H1 (cell line): ENCODE measurements at places on chromosomes 12 and 14. TPM values are rescaled to one million over a fixed set of nuclear protein-coding genes. Genes with fewer than 3 reads are reported as not detected.

The IRAK3 gene
- 1.8 and 2.2 TPM in 2 replicates for total RNA-seq

The GON7 gene
- 8.8 and 9.9 TPM in 2 replicates for total RNA-seq

The SIX1 gene
- 0.46 and 0.69 TPM in 2 replicates for total RNA-seq

The PROX2 gene
- not detected in 2 replicates for total RNA-seq

The CDC42BPB gene
- total RNA-seq = 87.9 and 88.2 TPM in 2 replicates

The HSPB8 gene
- 11.7 TPM in 2 replicates for total RNA-seq

The KERA gene
- total RNA-seq = not detected in 2 replicates

The ACTN1 gene
- total RNA-seq = 253 and 262 TPM in 2 replicates

The DIO2 gene
- 0.23 and 0.65 TPM in 2 replicates for total RNA-seq

The NRXN3 gene
- total RNA-seq = 3.0 and 4.1 TPM in 2 replicates

DNA sequence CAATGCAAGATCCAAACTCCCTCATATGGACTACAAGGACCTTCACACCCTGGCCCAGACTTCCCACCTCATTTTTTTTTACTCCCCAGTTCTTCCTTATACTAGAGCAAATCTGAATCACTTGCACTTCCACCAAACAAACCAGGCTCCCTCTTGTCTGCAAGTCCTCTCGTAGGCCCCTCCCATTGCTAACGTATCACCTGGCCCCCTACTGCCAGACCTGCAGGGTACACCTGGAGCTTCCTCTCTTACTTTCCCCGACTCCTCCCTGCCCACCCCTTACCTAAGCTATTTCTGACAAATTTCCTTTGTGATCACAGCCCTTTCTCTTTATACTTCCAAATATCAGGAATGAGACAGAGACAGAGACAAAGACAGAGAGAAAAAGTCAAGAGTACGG, 463.9 kb downstream of the GALC start:
- H3K4me1 ChIP-seq = no peaks in the 10 kb centered on the region
- no peaks in the 10 kb centered on the region for H3K27me3 ChIP-seq
- DNase-seq = no peak

DNA sequence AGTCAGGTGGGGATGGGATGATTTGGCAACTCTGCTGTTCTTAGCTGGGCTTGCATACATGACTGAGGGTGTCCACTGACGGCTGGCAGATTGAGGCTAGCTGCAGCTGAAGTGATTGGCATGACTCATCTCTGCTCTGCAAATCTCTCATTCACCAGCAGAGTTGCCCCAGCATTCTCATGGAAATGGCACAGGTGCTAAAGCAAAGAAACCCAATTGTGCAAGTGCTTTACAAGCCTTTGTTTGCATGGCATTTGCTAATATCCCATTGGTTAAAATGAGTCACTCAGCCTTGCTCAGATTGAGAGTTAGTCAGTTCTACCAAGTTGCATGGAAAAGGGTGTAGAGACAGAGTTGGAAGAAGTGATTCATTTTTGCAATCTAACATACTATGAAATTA, 389.7 kb upstream of the FAR2 start:
- H3K27me3 ChIP-seq = no peaks in the 10 kb centered on the region
- 0 out of 2 replicates have a peak, but pooled peaks cover 2% of the 10 kb centered on the region for H3K4me1 ChIP-seq
- H3K36me3 ChIP-seq = no peaks in the 10 kb centered on the region
- H3K27ac ChIP-seq = peak overlapping the region; percentile 3; the same call in 1 of the 2 replicates
- peak; percentile 78 for DNase-seq

GRCh38 chr14:70188322-70188658, 461 bp downstream of the SLC8A3 start:
- peak overlapping the region; percentile 64 for H3K4me3 ChIP-seq
- H3K27ac ChIP-seq = no peak overlapping the region
- DNase-seq = no peak
- H3K4me1 ChIP-seq = peaks cover 2% of the 10 kb centered on the region
- H3K27me3 ChIP-seq = peaks cover 19% of the 10 kb centered on the region
- H3K36me3 ChIP-seq = no peaks in the 10 kb centered on the region

DNA sequence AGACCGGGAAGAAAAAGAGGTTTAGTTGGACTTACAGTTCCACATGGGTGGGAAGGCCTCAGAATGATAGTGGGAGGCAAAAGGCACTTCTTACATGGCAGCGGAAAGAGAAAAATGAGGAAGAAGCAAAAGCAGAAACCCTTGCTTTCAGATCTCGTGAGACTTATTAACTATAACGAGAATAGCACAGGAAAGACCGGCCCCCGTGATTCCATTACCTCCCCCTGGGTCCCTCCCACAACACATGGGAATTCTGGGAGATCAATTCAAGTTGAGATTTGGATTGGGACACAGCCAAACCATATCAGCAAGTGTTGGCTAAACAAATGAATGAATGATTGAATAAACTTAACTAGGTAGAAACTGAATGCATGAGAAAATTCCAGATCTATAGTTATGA, 85.3 kb upstream of the PARP11 start:
- no peak overlapping the region for H3K4me3 ChIP-seq
- H3K36me3 ChIP-seq = no peaks in the 10 kb centered on the region
- no peaks in the 10 kb centered on the region for H3K4me1 ChIP-seq
- no peak for DNase-seq

DNA sequence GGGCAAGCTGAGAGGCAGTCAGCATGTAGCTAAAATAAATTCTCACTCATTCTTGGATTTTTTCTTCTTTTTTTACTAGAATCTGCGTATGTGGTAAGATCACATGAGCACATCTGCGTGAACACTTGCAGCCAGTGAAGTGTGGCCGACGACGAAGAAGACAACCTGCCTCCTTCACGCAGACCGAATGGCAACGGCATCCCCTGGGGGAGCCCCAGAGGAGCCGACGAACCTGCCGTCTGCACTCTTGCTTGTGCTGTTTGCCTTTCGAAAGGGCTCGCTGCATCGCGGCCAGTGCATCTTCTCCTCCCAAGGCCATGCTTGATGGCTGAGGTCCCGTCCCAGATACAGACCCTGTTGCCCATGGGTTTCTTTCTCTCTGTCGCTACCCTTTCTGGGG, 113.8 kb downstream of the KCNK10 start:
- no peaks in the 10 kb centered on the region for H3K27me3 ChIP-seq
- DNase-seq = no peak
- no peaks in the 10 kb centered on the region for H3K36me3 ChIP-seq
- H3K4me1 ChIP-seq = no peaks in the 10 kb centered on the region
- no peak overlapping the region for H3K4me3 ChIP-seq

- H3K36me3 ChIP-seq = peaks cover 3% of the 10 kb centered on the region; the same call in 1 of the 2 replicates
- peak overlapping the region; percentile 91; the same call in 1 of the 2 replicates for H3K27ac ChIP-seq
- H3K27me3 ChIP-seq = no peaks in the 10 kb centered on the region
- no peak for DNase-seq
- H3K4me3 ChIP-seq = peak overlapping the region; percentile 83
Observed at GRCh38 chr12:110742096-110742717, 484 bp downstream of the PPP1CC start.

- H3K36me3 ChIP-seq = no peaks in the 10 kb centered on the region
- no peak for DNase-seq
- H3K4me1 ChIP-seq = no peaks in the 10 kb centered on the region
Observed at GRCh38 chr12:44286336-44286735, 450.5 kb downstream of the TMEM117 start.

- H3K36me3 ChIP-seq = no peaks in the 10 kb centered on the region
- H3K4me3 ChIP-seq = no peak overlapping the region
- H3K27ac ChIP-seq = no peak overlapping the region; the same call in 1 of the 2 replicates
- H3K4me1 ChIP-seq = peaks cover 11% of the 10 kb centered on the region; the same call in 1 of the 2 replicates
- peak; percentile 51 for DNase-seq
Observed at GRCh38 chr14:92471919-92472318, 41.7 kb upstream of the RIN3 start.

GRCh38 chr12:57031138-57031725, 14.9 kb upstream of the TAC3 start:
- no peak overlapping the region for H3K27ac ChIP-seq
- H3K36me3 ChIP-seq = no peaks in the 10 kb centered on the region
- no peaks in the 10 kb centered on the region for H3K27me3 ChIP-seq
- no peak overlapping the region for H3K4me3 ChIP-seq

- no peaks in the 10 kb centered on the region for H3K27me3 ChIP-seq
- H3K27ac ChIP-seq = no peak overlapping the region
- H3K36me3 ChIP-seq = peaks cover 5% of the 10 kb centered on the region; the same call in 1 of the 2 replicates
- H3K4me1 ChIP-seq = peaks cover 11% of the 10 kb centered on the region
- DNase-seq = no peak
Observed at GRCh38 chr12:92132288-92132687, 13.4 kb downstream of the BTG1 start.

GRCh38 chr14:93002851-93003298, 79.9 kb downstream of the CHGA start:
- H3K4me3 ChIP-seq = no peak overlapping the region
- H3K27me3 ChIP-seq = no peaks in the 10 kb centered on the region
- DNase-seq = no peak

- H3K4me1 ChIP-seq = no peaks in the 10 kb centered on the region
- DNase-seq = no peak
- H3K36me3 ChIP-seq = no peaks in the 10 kb centered on the region
- no peak overlapping the region for H3K4me3 ChIP-seq
Observed at GRCh38 chr14:55249423-55249822, 21.8 kb upstream of the FBXO34 start.

- no peaks in the 10 kb centered on the region for H3K27me3 ChIP-seq
- no peaks in the 10 kb centered on the region for H3K36me3 ChIP-seq
- H3K4me3 ChIP-seq = no peak overlapping the region
- no peaks in the 10 kb centered on the region for H3K4me1 ChIP-seq
- DNase-seq = no peak
Observed at GRCh38 chr14:30443368-30444007, 115.5 kb upstream of the G2E3 start.

- no peak for DNase-seq
- no peaks in the 10 kb centered on the region for H3K36me3 ChIP-seq
- peaks cover 3% of the 10 kb centered on the region for H3K4me1 ChIP-seq
- no peaks in the 10 kb centered on the region for H3K27me3 ChIP-seq
Observed at GRCh38 chr12:50520416-50521207, 15.8 kb downstream of the DIP2B start.

DNA sequence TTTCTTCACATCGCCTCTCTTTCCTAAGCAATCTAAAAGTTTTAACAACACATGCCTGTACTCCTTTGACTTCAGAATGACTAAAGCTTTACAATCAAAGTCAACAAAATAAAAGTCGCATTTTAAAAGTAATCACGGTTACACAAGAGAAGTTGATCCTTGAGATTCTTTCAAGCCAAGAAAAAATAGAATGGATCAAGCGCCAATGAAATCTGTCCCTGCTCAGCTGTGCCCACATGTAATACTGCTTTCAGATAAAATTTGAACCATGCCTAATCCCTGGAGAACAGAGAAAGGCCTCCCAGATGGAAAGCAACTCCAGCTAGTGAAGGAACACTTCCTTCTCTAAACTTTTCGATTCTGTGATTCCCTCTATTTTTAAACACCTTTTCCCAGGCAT, 113.1 kb downstream of the FBXL14 start:
- no peaks in the 10 kb centered on the region for H3K36me3 ChIP-seq
- no peak for DNase-seq
- H3K4me3 ChIP-seq = no peak overlapping the region
- no peaks in the 10 kb centered on the region for H3K4me1 ChIP-seq

- DNase-seq = no peak
- no peaks in the 10 kb centered on the region for H3K27me3 ChIP-seq
- no peak overlapping the region for H3K4me3 ChIP-seq
- H3K36me3 ChIP-seq = no peaks in the 10 kb centered on the region
Observed at GRCh38 chr12:64675795-64676194, 65.5 kb downstream of the RASSF3 start.
